Endothelial cell of umbilical vein (primary cell): ENCODE measurements at places on chromosomes 7 and 10.

DNA sequence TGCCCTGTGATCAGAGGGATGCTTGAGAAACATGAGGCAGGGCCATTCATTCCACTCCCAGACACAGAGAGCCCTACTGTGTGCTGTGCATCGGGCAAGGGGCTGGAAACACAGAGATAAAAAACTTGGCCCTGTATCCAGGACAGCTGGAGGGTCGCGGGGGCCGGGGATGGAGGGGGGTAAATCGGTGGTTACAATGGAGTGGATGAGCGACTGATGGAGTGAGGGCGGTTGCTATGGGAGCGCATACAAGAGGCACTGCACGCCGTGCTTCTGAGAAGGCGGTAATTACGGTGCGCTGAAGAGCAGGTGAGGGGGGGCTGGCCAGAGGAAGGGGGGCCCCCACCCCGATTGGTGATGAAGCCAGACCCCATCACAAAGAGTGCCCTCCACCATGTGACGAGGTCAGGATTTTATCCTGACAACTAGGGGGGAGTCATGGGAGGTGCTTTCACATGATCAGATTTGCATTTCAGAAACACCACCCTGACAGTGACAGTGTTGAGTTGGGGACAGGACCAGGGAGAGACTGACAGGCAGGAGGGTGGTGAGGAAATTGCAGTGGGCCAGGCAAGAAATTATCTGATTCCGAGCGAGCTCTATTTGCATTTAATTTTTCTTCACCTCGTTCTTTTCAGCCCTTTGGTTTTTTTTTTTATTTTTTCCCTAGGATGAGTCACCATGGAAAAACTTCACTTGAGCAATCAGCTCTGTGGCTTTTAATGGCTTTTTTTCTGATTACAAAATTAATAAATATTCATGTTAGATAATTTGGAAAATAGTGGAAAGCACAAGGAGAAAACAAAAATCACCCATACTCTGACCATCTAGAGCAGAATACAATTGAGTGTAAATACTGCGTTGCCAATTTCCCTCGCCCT, 7.8 kb downstream of the CPA5 start:
- peaks cover 4% of the 10 kb centered on the region for H3K4me1 ChIP-seq
- no peaks in the 10 kb centered on the region for H3K36me3 ChIP-seq
- no peaks in the 10 kb centered on the region for H3K27me3 ChIP-seq

- no peak overlapping the region for H3K27ac ChIP-seq
- H3K4me3 ChIP-seq: no peak overlapping the region
- no peaks in the 10 kb centered on the region for H3K4me1 ChIP-seq
- no peaks in the 10 kb centered on the region for H3K27me3 ChIP-seq
- H3K36me3 ChIP-seq: no peaks in the 10 kb centered on the region
Measured at GRCh38 chr7:8125680-8126444, 136.1 kb downstream of the ICA1 start.

DNA sequence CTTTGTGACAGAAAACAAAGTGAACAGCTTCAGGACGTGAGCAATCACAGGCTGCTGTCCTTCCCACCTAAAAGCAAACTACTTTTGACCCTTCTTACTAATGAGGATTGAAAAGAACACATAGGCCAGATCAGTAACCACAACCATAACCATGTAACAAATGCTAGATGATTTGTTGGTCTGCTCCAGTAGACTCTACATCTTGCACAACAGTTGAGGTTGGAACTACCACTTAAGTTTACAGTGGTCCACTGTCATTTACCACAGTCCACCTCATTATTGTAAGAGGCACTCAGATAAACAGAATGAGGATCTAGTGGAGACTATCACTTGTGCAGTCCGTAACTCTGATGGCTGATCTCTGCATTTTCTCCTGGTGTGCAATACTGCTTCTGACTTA, 27.8 kb downstream of the NET1 start:
- H3K36me3 ChIP-seq: peaks cover 5% of the 10 kb centered on the region
- H3K4me3 ChIP-seq: no peak overlapping the region
- no peaks in the 10 kb centered on the region for H3K27me3 ChIP-seq
- no peak for DNase-seq
- H3K27ac ChIP-seq: no peak overlapping the region

DNA sequence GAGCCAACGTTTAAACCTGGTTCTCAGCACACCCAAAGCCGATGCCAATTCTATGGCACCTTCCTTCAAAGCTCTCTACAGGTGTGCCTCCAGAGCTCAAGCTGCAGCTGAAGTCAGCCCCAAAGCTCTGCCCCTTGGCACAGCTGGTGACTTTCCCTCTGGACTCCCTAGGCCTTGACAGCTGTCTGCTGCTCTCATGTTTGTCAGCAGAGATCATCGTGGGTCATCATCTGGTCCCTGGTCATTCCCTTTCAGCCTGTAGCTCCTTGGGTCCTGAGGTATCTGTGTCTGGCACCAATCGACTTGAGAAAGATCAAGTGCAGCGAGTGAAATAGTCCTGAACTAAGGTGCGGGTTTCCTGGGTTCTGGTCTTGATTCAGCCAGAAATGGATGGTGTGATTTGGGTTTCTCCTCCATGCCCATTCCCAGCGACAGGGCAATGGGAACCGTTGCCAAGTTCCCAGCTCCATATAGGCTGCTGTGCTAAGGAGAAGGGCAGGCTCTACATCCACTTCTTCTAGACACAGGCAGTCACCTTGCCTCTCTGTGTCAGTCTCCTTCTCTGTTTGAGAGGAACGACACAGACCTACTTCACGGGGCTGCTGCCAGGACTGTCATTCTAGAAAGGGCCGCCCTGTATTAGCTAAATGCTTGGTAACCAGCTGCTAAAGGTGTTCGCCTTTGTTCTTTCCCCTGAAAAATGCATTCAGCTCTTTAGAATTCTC, 3.6 kb downstream of the PKD1L1 start:
- peak overlapping the region; percentile 24 for H3K27ac ChIP-seq
- H3K36me3 ChIP-seq: no peaks in the 10 kb centered on the region
- no peak overlapping the region for H3K4me3 ChIP-seq
- no peaks in the 10 kb centered on the region for H3K27me3 ChIP-seq

GRCh38 chr7:85262891-85263290, 76.0 kb upstream of the SEMA3D start:
- no peaks in the 10 kb centered on the region for H3K36me3 ChIP-seq
- H3K4me3 ChIP-seq: no peak overlapping the region
- H3K27ac ChIP-seq: no peak overlapping the region
- H3K4me1 ChIP-seq: no peaks in the 10 kb centered on the region
